ENCODE measurements at places on chromosomes 5 and 9. TPM values are rescaled to one million over a fixed set of nuclear protein-coding genes. Genes with fewer than 3 reads are reported as not detected.
A peak's percentile ranks its signal among the peaks of the same experiment; 100 is the strongest.

- H3K4me3 ChIP-seq: no peak overlapping the region
- H3K4me1 ChIP-seq: no peaks in the 10 kb centered on the region
- no peak overlapping the region for H3K27ac ChIP-seq
- no peak for DNase-seq
- H3K36me3 ChIP-seq: no peaks in the 10 kb centered on the region
Measured at GRCh38 chr5:155954701-155955445, 372.1 kb upstream of the SGCD start.

DNA sequence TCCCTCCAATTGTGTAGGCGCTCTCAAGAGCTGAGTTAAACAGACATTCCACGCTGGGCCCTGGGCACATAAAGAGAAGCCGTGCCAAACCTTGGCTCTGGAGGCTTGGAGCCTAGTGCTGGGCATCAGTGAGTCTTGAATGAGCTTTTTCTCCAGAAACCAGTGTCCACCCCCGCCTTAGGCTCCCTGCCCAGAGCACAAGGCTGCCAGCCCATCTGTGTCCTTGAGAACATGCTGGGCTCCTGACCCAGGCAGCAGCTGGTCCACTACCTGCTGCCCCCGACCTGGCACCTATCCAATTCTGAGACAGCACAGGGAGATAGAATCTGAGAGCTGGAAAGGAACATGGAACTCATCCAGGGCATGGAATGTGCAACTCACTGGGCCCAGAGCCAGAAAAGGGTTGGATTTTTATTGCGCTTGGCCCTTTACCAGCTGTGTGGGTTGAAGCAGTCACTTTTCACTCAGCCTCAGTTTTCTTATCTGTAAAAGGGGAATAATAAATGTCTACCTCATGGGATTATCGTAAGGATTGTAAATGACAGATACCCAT is 92.4 kb upstream of the CPLX2 start:
- no peak for DNase-seq
- H3K36me3 ChIP-seq: no peaks in the 10 kb centered on the region
- peaks cover 21% of the 10 kb centered on the region for H3K27me3 ChIP-seq

- H3K4me3 ChIP-seq: no peak overlapping the region
- H3K27ac ChIP-seq: no peak overlapping the region
- H3K4me1 ChIP-seq: peaks cover 29% of the 10 kb centered on the region
- peaks cover 40% of the 10 kb centered on the region for H3K27me3 ChIP-seq
- peaks cover 6% of the 10 kb centered on the region for H3K36me3 ChIP-seq
- DNase-seq: peak; percentile 62
Measured at GRCh38 chr5:402615-403359, 40.2 kb upstream of the EXOC3 start.

DNA sequence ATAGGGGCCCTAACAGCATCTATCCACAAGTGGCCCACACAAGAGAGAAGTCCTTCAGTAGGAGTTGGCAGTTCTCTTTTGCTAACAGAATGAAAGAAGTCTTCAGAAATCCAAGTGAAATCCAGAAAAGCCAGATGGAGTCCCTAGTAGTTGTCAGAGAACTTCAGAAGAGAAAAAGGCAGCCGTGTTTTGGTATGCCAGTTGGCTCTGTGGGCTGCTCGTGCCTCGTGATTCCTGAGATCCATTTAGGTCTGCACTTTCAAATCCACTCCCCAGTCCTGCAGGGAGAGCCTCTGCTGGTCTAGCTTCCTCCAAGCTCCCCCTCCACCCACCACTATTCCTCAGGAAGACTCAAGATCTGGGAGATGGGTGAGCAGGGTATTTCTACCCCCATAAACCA is 69.0 kb downstream of the CFAP90 start:
- peaks cover 56% of the 10 kb centered on the region for H3K27me3 ChIP-seq
- peaks cover 16% of the 10 kb centered on the region for H3K4me1 ChIP-seq
- H3K4me3 ChIP-seq: no peak overlapping the region
- no peaks in the 10 kb centered on the region for H3K36me3 ChIP-seq
- no peak overlapping the region for H3K27ac ChIP-seq
- no peak for DNase-seq

CATSPER3 gene
- 0.53 TPM for total RNA-seq

GRCh38 chr5:2610986-2611385 is 140.5 kb downstream of the IRX2 start:
- DNase-seq: no peak
- no peak overlapping the region for H3K27ac ChIP-seq
- no peaks in the 10 kb centered on the region for H3K36me3 ChIP-seq
- H3K4me1 ChIP-seq: no peaks in the 10 kb centered on the region

PANK3 gene
- 55.7 TPM for total RNA-seq

DNA sequence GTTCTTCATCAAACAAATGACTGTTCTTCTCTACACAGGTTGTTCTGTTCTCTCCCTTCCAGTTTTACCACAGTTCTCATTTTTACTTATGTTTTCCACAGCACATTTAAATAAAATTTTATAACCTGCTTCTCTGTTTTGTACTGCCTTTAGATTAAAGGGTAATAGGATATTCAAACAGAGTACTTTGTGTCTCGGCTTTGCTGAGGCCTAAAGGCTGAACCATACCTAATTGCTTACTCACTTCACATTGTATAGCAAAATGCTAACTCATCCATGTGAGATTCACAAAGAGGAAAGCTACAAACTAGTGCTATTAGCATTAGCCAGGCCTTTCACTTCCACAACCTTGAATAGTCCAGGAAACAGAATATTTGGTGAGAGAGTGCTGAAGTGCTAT is 200.3 kb downstream of the TRPM3 start:
- no peaks in the 10 kb centered on the region for H3K4me1 ChIP-seq
- DNase-seq: no peak
- no peak overlapping the region for H3K27ac ChIP-seq
- H3K4me3 ChIP-seq: no peak overlapping the region
- no peaks in the 10 kb centered on the region for H3K36me3 ChIP-seq

PAIP2 gene
- 110 TPM for total RNA-seq
